Sciatic nerve (tissue), 2 donors: ENCODE measurements at places on chromosomes 7 and 10. TPM values are rescaled to one million over a fixed set of nuclear protein-coding genes. Genes with fewer than 3 reads are reported as not detected.

GRCh38 chr7:130473289-130473688 lies 18.6 kb upstream of the MEST start:
- DNase-seq = no peak

DNA sequence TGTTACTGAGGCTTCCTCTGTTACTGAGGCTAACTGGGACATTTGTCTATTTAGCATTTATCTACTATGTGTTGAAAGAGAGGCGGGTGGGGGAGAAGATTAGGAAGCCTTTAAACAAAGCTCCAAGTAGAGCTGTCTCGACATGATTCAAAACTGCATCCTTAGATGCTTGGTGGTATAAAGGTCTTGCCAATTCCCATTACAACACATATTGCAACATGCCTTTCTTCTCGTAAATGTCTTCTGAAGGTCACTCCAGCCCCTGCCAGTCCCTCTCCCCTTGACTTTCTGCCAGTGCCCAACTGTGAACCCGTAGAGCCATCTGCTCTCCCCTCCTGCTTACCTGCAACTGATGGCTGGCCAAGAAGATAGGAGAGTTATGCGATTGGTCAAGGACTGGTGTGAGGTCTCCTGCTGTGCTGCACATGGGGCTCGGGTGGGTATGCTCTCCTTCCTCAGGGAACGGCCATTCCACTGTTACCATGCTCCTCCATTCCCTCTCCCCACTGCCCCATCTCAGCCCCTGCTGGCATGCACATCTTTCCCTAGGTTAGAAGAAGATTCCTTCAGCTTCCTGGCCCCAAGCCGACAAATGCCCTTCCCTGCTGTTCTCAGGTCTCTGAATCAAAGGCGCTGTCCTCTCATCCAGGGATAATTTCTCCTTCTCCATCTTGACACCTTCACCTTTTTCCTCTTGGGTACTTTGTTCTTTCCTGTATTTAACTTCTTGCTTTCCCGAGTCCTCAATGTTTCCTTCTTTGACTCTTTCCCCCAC lies 43.6 kb upstream of the ZNF32 start:
- DNase-seq = no peak

The BRAT1 gene
- 22.0 TPM for total RNA-seq

The ZNF503 gene
- 30.2 TPM for total RNA-seq

The CTAGE4 gene
- total RNA-seq = 2.3 TPM

The HKDC1 gene
- total RNA-seq = 12.0 TPM
